H4 (cell line): ENCODE measurements at places on chromosomes 13 and 19. TPM values are rescaled to one million over a fixed set of nuclear protein-coding genes. Genes with fewer than 3 reads are reported as not detected.

Gene TMC4
- not detected in 2 replicates for total RNA-seq

Gene STOML3
- total RNA-seq, result not detected in 2 replicates

Gene LRRC8E
- total RNA-seq, result 2.4 and 2.6 TPM in 2 replicates

Gene CACNG6
- total RNA-seq, result 0.46 and 1.4 TPM in 2 replicates

Gene JAK3
- total RNA-seq, result 0.37 and 0.90 TPM in 2 replicates

Gene ZNF540
- 0.46 TPM in 1 of 2 replicates, not detected in the other for total RNA-seq

Gene IGFL2
- total RNA-seq, result not detected in 2 replicates

Gene POU2F2
- 0.02 TPM in 1 of 2 replicates, not detected in the other for total RNA-seq

Gene SWSAP1
- total RNA-seq, result 0.45 and 1.0 TPM in 2 replicates

Gene PTH2
- total RNA-seq, result not detected in 2 replicates

Gene CABP5
- total RNA-seq, result 0.47 TPM in 1 of 2 replicates, not detected in the other

Gene SEMA6B
- 7.5 and 8.4 TPM in 2 replicates for total RNA-seq

Gene CDC42EP5
- total RNA-seq, result 5.1 and 7.0 TPM in 2 replicates

Gene ZNF136
- 2.2 and 5.1 TPM in 2 replicates for total RNA-seq

- DNase-seq, result no peak
Observed at GRCh38 chr19:5594521-5594950, 26.8 kb upstream of the TINCR start.

DNA sequence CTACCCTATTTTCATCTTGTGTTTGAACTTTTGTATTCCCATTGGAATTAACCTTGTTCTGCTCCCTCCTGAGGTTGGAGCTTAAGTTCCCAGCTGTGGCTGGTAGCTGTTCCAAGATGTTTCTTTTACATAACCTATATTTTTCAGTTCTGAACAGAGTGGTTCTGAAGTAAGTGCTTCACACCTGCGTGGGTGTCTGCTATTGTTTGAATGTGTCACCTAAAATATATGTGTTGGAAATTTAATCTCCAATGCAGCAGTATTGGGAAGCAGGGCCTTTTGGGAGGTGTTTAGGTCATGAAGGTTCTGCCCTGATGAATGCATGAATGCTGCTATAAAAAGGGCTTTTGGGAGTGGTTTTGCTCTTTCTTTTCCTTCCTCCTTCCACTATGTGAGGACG lies 123.8 kb downstream of the LACC1 start:
- no peak for DNase-seq

DNA sequence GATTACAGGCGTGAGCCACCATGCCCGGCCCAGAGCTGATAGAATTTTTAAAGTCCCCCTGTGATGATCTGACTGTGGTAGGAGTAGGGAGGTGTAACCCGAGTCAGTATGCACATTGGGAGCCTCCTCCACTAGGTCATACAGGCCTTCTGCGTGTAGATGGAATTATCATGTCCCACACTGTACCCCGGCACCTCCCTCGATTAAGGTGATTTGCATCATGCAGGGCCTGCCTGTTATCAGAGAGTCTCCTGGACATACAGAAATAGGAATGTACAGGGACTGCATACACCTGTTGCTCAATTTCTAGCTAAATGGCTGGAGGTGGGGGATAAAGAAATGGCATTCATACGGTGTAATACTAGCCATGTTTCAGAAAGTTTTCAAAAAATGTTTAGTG lies 922 bp upstream of the ERVK3-1 start:
- DNase-seq, result no peak

DNA sequence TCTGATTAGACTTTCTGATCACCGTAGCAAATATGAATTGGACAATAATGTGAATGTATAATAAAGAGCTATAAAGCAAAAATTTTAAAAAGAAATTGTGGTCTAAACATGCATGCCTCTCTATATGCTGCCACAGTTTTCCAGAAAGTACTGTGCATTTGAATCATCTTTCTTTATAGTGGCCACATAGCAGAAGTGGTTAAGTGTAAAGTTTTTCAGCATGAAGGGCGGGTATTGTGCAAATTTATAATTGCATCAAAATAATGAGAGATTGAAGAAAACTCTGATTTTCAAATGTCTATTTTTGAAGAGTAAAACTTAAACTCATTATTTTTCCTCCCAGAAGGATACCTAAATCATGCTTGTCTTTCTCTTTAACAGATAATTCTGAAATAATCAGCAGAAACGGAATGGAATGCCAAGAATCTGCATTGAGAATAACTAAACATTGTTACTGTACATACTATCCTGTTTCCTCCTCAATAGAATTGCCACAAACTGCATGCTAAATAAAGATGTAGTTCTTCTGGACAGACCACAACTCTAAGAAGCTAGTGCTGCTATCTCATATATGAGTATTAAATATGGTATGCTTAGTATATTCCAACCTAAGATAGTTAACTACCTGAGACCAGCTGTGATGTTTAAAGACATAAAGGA lies 42.9 kb upstream of the RAP2A start:
- no peak for DNase-seq

GRCh38 chr19:7869910-7870511 lies 4.2 kb downstream of the PRR36 start:
- peak; percentile 60 for DNase-seq

- no peak for DNase-seq
Observed at GRCh38 chr19:13033244-13033643, 38.0 kb downstream of the NFIX start.

DNA sequence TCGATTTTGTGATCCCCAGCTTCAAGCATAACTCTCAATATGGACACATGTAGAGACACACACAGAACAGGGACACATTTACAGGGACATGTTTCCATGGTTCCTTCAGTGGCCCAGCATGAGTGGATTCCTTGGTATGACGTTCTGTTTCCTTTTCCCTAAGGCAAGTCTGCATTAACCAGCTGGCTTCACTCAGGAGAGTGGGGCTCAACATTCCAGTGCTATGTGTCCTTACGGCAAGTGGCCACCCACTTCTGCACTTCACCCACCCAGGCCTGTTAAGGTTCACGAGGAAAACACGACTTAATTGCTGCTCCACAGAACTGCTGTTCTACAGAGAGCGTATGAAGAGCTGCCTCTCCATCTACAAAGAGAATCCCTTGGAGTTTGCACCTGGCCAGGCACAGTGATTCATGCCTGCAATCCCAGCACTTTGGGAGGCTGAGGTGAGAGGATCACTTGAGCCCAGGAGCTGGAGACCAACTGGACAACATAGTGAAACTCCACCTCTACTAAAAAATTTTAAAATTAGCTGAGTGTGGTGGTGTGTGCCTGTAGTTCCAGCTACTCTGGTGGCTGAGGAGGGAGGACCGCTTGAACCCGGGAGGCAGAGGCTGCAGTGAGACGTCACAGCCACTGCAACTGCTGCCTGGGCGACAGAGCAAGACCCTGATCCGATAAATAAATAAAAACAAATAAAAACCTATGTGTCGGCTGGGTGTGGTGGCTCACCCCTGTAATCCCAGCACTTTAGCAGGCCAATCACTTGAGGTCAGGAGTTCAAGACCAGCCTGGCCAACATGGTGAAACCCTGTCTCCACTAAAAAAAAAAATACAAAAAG lies 32.5 kb downstream of the BRD4 start:
- peak; percentile 42 for DNase-seq

GRCh38 chr19:11737964-11738745 lies 591 bp downstream of the ZNF823 start:
- no peak for DNase-seq

GRCh38 chr19:821825-822503 lies at the start of gene PLPPR3:
PLPPR3 (minus strand) TSS chr19:821955; CDS start chr19:821559, 396 bp downstream.
- no peak for DNase-seq

DNA sequence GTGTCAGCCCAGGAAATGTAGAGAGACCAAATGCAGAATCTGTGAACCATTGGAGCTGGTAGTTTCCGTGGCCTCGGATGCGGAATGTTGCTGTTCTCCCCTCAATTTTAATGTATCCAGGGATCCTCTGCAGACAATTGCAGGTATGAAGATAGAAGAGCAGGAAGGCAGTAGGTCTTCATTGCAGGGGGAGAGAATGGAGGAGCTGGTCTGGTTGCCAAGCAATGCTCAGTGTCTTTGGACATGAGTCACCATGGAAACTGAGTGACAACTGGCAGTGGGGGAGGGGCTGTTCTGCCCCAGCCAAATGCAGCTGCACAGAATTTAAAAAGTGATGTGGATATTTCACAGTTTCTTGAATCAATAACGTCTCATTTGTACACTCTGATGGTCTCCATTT lies 56.1 kb upstream of the ZNF835 start:
- DNase-seq, result no peak

- DNase-seq, result no peak
Observed at GRCh38 chr19:41521931-41522555, 53.9 kb upstream of the CEACAM21 start.

- no peak for DNase-seq
Observed at GRCh38 chr19:13051557-13052165, 51.0 kb downstream of the LYL1 start.

- DNase-seq, result no peak
Observed at GRCh38 chr13:111503376-111503775, 182.9 kb downstream of the TEX29 start.

- no peak for DNase-seq
Observed at GRCh38 chr13:34230271-34230670, 412.3 kb downstream of the RFC3 start.

DNA sequence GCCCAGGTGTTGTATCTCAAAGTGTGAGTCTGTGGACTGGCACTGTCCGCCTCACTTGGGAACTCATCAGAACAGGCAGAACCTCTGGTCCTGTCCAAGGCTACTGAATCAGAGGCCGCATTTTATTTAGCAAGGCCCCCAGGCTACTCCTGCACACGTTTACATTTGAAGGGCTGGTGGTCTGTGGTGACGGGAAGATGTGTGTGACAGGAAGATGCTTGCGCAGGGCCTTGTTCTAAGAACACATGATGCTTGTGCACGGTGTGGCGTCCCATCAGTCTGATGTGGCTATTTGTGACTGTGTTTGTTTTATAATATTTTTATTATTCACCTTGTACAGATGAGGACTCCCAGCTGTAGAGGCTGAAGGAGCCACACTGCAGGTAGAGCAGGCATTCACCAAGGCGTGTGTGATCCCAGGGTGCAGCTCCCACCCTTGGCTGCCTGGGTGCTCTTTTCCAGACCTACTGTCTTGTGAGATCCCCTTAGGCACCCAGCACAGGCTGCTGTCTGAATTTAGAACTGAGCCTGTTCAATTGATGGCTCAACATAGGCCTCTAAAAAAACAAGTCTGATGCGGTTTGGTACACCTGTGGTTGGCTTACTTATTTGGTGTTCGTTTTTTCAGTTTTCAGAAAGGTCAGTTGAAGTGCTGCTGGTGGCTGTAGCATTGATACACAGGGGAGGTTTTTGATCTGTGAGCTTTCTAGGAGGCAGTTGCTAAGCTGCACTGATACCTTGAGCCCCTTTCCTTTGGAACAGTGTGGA lies 3.1 kb downstream of the SLC25A15 start:
- no peak for DNase-seq

DNA sequence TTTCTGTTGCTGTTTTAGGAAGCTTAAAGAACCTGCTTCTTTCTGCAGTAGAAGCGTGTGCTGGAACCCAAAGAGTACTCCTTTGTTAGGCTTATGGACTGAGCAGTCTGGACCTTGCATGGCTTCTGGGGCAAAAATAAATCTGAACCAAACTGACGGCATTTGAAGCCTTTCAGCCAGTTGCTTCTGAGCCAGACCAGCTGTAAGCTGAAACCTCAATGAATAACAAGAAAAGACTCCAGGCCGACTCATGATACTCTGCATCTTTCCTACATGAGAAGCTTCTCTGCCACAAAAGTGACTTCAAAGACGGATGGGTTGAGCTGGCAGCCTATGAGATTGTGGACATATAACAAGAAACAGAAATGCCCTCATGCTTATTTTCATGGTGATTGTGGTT lies 103.1 kb downstream of the TNFRSF19 start:
- DNase-seq, result no peak

DNA sequence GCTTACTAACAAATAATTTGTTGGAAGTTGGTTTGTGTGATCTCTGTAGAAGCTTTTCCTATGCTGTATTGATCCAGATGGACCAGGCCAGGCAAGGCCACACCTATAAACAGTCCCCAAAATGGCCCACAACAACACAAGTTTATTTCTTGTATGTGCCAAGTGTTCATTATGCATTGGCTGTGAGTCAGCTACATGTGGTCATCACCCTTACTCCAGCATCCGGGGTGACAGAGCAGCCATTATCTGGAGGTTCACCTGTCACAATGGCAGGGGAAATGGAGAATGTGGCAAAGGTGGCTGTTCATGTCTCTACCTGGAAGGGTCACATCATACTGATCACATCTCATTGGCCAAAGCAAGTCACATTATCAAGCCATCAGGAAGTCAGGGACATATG lies 164.3 kb downstream of the DCT start:
- no peak for DNase-seq

GRCh38 chr19:29323021-29323430 lies 110.1 kb upstream of the UQCRFS1 start:
- no peak for DNase-seq

DNA sequence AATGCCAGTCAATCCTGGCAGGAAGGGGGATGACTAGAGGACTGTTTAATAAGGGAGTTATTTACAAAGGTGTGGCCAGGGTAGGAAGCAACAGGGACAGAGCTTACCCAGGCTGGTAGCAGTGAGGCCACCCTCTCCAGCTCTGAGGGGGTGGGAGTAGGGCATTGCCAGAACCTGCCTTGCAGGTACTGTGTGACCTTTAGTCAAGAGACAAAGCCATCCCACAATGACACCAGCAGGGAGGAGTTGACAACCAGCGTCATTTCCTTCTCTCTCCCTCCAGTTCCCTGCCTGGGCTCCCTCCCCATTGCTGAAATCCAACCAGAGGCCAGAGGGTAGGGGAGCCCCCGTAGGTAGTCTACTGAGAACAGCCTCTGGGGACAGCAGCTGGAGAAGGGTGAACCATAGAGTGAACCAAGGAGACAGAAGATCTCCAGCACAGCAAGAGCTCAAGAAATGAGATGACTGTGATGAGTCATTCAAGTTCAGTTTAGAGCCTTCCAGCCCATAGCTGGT lies 33.3 kb upstream of the SPATA13 start:
- DNase-seq, result no peak

DNA sequence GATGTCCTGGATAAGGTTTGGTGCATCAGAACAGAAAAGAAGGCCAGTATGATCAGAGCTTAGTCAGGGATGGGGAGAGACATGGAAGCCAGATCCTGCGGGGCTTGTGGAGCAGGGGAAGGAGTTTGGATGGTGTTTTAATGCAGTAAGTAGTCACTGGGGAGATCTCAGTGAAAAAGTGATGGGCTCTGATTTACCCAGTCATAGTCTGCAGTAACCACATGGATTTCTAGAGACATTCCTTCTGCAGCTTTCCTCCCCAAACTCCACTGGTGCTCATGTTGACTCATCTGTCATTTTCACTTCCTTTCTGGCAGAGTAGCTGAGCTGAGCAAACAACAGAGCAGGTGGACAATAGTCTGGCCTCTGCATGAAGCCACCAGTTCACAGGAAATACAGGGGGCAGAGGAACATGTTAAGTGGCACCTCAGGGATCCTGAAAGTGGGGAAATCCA lies 144.1 kb downstream of the DPF1 start:
- peak; percentile 52 for DNase-seq

- peak; percentile 73 for DNase-seq
Observed at GRCh38 chr19:16062789-16063188, 13.5 kb upstream of the TPM4 start.

- no peak for DNase-seq
Observed at GRCh38 chr19:23403581-23404324, 8.5 kb upstream of the ZNF91 start.

DNA sequence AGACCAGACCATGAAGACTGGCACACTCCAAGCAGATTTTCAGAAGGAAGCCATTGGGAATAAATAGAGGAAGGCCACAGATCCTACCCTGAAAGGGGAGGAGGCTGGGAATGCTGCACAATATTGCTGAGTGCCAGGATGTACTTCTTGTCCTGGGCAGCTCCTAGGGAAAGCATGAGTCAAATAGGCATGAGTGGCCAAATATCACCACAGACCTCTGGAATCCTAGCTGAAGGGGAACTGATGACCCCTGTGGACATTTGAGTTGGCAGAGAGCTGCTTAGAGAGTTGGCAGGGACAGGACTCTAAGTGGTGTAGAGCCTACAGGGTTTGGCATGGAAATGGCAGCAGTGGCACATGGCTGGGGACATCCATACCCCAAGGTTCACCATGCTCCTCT lies 234.3 kb upstream of the TRPC4 start:
- DNase-seq, result no peak
